ENCODE measurements at places on chromosomes 11 and 22.

DNA sequence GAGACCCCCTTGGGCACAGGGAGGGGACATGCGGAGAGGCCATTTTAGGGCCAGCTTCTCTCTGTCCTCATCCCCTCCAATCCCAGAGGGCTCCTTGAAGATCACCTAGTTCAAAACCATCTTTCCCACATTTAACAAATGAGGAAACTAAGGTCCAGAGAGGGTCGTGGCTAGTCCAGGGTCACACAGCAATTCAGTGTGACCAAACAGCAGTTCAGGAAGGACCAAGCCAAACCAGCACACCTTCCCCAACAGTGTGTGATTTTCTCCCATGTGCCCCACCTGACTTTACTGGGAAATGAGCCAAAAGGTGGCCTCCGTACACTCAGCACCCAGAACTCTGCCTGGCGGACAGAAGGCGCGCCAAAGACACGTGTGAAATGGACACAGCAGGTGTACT is 51.3 kb downstream of the CACNA1I start:
- no peak for DNase-seq

GRCh38 chr22:29375398-29376076 is 12.8 kb downstream of the AP1B1 start:
- DNase-seq: no peak

- DNase-seq: no peak
Measured at GRCh38 chr11:77120571-77120970, 7.5 kb upstream of the MYO7A start.

DNA sequence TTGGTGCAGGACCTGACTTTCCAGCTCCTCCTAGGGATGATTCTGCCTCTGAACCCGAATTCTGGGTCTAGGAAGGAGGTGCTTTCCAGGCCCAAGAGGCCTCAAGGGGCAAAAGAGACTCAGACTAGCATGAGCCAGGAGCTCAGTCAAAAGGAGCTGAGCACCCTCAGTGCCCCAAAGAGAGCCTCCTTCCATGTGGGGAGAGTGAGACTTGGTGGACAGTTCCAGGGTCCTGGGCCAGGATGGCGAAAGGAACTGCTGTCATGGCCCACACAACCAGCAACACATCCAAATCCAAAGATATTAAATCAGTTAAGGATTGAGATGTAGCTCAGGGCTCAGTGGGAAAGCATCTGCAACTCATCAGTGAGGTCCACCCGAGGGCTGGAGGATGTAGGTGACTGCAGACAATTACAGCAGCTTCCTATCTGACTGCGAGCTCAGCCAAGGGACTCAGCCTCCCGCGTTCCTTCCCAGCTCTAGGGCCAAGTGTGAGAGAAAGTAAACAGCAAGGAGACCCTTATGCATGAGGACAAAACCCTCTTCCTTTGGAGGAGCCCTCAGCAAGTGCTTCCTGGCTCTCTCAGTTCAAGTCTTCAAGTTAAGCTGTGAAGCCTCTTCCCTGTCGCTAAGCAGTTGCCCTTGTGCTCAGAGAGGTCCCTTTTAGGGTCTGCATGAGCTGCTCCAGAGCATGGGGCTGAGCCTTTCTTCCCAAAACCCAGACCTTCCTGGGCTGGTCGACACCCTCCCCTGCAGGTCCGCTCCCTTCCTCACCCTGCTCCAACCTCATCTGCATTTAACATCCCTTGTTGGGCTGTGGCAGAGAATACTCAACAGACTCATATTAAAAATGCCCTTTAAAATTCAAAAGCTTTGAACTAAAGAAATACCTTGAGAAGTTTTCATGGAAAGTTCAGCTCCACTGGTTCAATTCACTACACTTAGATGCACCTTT is 35.8 kb downstream of the C11orf58 start:
- DNase-seq: no peak

GRCh38 chr11:9120664-9121468 is 29.5 kb upstream of the SCUBE2 start:
- no peak for DNase-seq

DNA sequence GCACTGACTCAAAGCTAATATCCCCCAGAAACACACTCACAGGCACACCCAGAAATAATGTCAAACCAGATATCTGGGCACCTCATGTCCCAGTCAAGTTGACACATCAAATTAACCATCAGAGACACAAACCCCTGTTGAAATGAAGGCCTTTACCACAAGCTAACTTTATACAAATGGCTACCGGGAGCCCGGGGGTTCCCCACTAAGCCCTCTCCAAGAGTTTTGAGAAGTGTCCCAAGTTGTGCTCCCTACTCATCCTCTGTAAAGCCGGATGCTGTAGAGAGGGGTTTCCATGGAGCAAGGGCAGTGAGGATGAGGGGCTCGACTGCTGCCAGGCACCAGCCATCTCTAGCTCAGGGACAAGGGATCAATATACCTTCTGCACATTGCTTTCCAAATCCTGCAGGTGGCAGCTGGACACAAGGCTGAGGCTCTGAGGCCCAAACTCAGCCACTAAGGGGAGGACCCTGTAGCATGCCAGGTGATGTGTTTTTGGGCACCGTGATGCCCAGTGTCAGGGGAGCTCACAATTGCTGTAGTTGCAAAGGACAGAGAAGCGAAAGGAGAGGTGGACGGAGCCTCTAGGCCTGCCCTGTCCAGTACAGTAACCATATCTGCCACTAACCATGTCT is 145.7 kb downstream of the TTC17 start:
- DNase-seq: no peak

DNA sequence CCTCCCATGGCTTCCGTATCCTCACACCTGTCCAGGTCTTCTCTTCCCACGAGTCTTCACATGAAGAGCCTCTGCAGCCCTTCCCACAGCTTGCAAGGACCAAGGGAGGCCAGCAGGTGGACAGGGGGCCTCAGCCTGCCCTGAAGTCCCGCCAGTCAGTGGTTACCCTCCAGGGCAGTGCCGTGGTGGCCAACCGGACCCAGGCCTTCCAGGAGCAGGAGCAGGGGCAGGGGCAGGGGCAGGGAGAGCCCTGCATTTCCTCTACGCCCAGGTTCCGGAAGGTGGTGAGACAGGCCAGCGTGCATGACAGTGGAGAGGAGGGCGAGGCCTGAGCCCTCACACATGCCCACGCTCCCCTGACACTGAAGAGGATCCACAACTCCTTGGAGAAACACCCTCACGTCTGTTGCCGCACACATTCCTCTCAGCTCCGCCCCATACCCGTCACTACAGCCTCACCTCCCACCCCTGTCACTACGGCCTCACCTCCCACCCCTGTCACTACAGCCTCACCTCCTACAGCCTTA is 8.3 kb downstream of the SSH3 start:
- no peak for DNase-seq

DNA sequence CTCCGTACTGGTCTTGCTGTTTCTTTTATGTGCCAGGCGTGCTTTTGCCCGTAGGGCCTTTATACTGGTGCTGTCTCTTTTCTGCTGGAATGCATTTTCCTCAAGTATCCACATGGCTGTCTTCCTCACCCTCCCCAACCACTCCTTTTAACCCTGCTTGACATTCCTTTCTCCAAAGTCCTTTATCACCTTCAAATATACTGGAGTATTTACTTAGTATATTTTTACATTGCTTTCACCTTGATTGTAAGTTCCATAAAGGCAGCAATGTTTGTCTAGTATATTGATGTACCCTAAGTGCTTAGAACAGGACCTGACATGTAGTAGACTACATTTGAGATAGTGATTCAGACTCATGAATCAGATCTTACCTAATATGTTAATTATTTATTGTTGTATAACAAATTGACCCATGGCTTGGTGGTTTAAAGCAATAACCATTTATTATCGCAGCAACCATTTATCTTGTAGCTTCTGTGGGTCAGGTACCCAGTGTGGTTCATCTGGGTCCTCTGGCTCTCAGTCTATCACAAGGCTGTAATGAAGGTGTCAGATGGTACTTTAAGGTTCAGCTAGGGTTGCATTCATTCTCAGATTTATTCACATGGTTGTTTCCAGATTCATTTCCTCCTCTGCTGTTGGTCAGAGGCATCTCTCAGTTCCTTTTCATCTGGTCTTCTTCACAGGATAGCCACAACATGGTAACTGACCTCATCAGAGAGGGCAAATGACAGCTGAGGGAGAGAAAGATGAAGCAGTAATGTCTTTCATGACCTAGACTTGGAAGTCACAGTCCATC is 34.2 kb downstream of the DDX10 start:
- no peak for DNase-seq

DNA sequence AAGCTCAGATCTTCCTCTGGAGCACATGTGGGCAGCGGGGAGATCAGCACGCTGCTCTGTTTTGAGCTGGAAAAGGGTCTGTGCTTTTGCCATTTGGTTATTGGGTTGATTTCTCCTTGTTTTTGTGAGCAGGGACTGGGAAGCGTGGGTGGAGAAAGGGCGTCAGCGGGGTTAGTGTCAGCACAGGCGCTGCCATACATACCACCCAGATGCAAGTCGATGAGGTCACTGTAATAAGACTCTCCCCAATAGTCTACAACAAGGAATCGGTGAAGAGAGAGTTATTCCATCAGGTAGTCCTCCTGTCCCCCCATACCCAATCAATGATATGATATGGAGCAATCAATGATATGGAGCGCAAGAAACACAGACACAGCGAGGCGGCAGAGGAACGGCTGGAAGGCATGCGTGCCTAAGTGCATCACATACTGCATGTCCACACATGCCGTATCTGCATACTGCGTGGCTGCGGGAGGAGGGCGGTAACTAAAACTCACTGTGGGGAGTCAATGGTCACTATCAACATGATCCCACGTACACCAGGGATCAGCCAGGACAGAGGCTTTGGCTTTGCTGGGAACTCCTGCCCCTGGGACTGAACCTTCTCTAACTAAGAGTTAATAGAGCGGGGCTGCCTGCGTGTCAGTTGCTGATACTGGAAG is 29.5 kb upstream of the BID start:
- DNase-seq: no peak

DNA sequence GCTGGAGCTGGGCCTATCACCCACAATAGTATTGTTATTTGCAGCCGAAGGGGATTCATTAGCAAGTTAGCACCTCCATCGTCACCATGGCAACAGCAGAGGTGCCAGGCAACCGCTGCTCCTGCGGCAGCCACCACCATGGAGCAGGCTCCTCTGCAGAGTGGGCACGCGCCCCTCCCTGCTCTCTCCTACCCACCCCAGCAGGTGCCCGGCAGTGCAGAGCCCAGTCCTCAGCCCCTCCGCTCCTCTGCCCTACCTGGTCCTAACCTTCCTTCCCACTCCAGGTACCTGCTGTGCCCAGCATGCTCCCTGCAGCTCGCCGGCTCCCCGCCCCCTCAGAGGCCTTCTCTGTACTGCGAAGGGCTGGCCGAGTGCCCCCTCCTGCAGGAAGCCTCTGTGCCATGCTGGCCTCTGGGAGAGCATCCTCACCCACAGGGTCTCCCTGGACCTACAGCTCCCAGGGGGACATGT is 3.6 kb downstream of the DUSP8 start:
- no peak for DNase-seq

GRCh38 chr11:95095858-95096587 is 6.4 kb downstream of the ENDOD1 start:
- no peak for DNase-seq

DNA sequence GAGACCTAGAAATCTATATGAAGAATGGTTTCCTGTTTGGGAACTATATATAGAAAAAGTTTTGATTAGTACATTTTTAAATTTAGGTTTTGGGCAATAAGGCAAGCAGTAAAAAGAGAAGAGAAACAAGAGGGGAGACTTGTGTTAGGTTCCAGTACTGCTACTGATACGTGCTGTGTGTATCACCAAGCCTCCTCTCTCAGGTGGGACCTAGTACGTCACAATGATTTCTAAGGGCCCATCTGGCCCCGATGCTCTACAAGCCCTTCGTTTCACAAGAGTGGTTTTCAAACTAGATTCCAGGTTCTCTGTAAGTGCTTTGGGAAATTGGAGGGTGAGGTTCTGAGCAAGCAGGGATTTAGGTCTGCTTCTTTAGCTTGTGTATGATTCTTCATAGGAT is 39.2 kb downstream of the USP35 start:
- DNase-seq: no peak

GRCh38 chr22:44080936-44081861 is 57.1 kb downstream of the PARVB start:
- no peak for DNase-seq

- DNase-seq: no peak
Measured at GRCh38 chr11:73381589-73381988, 5.4 kb downstream of the RELT start.

- no peak for DNase-seq
Measured at GRCh38 chr11:111000400-111001080, 245.0 kb upstream of the POU2AF2 start.

Measured in non-pigmented ciliary epithelial cell (primary cell).